GDM1 (cell line): ENCODE measurements at places on chromosomes 3 and 15.

GRCh38 chr15:67862750-67863441 is 23.1 kb upstream of the RNU6-1 start:
- DNase-seq: no peak

GRCh38 chr15:47244361-47244760 is 472.9 kb upstream of the SEMA6D start:
- DNase-seq: no peak

DNA sequence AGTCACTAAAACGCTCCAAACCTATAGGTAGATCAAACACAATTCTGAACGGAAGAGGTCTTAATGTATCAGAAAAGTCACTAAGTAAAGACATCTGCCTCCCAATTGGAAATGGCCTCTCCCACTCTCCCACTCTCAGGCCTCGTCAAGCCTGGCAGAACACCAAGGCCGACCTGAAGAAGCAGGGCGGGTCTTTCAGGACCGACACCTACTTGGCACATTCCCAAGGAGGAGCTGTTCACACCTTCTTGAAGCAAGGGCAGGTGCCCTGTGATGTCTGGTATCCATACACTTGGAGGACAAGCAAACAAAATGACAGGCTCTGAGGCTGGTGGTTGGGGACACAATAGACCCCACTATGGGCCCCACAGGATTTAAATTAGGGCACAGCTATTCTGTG is 30.0 kb downstream of the XXYLT1 start:
- no peak for DNase-seq

DNA sequence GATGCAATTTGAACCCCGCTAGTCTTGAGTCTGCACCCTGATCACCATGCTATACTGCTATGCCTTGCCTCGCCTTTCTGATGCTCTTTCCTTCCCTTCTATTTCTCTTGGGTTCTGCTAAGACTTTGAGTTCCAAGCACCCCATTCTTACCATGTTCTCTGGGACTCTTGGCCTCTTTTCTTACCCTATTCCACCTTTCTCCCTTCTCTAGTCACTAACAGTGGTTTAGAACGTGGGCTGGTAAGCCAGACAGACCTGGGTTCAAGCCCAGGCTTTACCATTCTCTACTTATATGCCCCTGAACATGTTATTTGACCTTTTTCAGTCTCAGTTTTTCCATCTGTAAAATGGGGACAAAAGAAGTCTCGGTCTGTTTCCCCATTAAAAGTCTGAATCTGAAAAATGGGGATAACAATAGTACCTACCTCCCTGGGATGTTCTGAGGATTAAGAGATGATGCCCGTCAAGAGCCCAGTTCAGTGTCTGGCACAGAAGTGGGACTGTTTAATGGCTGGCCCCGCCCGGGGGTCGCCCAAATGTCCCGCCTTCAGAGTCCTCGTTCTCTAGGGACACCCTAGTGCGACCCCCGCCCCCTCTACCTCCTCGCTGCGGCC is 376 bp downstream of the TADA3 start:
- no peak for DNase-seq

DNA sequence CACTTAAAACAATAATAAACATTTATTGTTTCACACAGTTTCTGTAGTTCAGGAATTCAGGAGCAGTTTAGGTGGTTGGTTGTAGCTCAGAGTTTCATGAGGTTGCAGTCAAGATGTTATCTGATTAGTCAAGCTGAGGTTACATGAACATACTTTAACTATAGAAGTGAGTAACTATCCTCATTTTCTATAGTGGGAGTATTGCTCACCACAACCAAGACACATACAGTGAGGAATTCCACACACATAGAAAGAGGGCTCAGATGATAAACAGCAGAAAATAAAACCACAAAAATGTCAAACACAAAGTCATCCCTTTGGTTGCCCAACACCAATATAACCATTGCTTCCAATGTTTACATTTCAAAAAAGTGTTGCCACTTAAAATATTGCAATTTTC is 13.6 kb downstream of the SCN11A start:
- no peak for DNase-seq

DNA sequence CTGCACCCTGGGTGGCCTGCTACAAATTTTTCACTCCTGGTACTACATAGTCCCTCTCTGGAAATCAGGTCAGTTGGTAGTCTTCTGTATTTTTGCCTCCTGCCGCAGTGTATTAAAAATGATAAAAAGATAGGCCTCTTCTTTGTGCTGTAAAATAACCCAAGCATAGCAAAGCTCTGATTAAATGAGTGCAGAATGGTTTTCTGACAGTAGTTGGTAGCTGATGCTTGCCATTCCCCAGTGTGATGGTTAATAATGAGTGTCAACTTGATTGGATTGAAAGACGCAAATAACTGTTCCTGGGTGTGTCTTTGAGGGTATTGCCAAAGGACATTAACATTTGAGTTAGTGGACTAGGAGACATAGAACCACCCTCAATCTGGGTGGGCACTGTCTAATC is 264.4 kb upstream of the ZNF717 start:
- no peak for DNase-seq

DNA sequence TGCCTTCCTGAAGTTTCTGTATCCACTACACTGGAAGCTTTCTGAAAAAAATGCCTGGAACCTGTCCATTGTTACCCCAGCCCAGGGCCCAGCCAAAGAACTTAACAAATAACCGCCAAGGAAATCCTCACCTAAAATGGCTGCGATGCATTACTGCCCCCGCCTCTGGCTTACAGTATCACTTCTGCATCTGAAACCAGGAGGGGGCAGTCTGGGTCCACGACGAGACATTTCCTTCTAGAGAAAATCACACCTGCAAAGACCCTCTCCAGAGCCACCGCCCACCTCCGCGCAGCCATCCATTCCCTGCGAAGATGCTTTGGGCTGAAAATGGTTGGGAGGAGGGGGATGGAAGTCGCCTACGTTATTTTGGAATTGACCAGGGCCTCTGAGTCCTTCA is 22.4 kb upstream of the CELF6 start:
- peak; percentile 24 for DNase-seq

- no peak for DNase-seq
These were observed 2.3 kb downstream of the VWA5B2 start for GRCh38 chr3:184231671-184232070.

DNA sequence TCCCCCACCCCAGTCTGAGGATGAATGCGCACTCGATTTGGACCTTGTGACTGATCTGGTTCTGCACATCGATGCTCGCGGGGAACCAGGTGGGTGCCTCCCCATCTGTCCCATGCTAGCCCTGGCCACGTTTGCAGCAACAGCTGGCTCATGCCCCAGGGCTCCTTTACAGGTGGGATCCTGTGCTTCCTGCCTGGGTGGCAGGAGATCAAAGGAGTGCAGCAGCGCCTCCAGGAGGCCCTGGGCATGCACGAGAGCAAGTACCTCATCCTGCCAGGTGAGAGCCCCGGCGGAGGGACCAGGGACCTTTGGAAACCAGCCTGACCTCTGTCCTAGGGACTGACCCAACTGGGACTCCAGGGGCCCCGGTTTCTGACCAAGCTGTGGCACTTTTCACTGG is 44.3 kb downstream of the DHX30 start:
- no peak for DNase-seq

GRCh38 chr3:185793381-185793780 is 31.5 kb downstream of the IGF2BP2 start:
- no peak for DNase-seq

GRCh38 chr3:49611719-49612118 is 57.4 kb downstream of the BSN start:
- DNase-seq: no peak

DNA sequence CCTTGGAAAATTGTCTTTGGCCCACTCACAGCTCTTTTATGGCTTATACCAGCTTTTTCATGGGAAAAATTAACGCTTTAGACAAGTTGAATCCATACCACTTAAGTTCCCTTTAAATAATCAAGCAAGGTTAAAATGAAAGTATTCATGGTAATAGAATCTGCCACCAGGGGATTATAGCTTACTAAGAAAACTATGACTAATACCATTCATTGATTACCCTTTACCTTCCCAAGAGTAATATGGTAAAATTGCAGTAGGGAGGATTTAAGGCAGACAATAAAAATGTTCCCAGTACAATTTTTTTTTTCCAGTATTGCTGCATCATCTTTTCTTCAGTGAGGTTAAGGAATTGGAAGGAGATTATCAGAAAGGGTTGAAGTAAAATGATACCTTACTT is 641.1 kb upstream of the NAALADL2 start:
- no peak for DNase-seq

- DNase-seq: no peak
These were observed 633.4 kb downstream of the EPHA3 start for GRCh38 chr3:89740881-89741177.

GRCh38 chr3:40340541-40341170 is 31.1 kb downstream of the EIF1B start:
- no peak for DNase-seq

- no peak for DNase-seq
These were observed 202.7 kb downstream of the ITPR1 start for GRCh38 chr3:4695846-4696245.

DNA sequence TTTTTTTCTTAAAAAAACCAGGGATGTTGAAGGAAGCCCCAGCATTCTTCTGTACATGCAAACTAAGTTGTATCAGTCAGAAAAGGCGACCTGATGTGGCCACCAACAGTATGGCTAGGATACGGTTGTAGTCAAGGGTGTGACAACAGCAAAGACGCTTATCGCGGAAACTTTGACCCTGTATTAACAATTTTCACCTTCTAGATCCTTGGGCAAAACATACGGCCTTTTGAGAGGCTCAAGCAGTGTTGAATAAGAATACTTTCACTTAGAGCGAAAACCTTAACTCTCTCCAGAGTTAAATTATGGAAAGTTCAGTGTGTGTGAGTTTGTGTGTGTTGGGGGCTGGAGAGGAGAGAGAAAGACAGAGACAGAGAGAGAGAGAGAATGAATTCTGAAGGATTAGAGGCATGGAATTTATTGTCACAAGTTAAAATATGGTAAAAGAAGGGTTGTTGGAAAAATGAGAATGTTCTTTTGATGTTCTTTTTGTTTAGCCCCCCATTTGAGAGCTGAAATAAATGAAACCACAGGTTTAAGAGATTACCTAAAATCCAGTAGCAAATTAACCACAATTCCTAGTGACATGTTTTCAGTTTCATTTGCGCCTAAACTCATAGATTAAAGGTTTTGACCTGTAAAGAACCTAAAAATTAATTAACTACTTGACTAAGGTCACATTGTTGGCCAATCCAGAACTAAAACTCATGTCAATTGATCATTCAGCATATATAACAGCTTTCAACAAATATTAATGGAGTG is 9.2 kb downstream of the ALCAM start:
- DNase-seq: no peak

DNA sequence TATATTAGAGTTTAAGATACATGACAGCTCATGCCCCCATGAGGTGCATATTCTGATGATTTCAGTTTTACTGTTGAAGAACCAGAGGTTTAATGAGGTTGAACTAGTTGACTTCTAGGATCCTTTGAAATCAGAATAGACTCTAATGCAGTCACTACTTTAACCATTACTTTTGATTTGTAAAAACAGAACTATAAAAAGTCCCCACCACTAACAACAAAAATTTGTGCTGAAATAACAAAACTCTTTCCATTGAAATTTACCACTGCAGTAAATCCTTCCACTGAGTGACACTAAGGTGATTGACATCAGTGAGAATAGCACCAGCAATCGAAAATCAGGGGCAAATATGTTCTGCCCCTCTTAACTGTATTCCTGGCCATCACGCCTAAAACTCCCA is 214.1 kb downstream of the SHQ1 start:
- no peak for DNase-seq

DNA sequence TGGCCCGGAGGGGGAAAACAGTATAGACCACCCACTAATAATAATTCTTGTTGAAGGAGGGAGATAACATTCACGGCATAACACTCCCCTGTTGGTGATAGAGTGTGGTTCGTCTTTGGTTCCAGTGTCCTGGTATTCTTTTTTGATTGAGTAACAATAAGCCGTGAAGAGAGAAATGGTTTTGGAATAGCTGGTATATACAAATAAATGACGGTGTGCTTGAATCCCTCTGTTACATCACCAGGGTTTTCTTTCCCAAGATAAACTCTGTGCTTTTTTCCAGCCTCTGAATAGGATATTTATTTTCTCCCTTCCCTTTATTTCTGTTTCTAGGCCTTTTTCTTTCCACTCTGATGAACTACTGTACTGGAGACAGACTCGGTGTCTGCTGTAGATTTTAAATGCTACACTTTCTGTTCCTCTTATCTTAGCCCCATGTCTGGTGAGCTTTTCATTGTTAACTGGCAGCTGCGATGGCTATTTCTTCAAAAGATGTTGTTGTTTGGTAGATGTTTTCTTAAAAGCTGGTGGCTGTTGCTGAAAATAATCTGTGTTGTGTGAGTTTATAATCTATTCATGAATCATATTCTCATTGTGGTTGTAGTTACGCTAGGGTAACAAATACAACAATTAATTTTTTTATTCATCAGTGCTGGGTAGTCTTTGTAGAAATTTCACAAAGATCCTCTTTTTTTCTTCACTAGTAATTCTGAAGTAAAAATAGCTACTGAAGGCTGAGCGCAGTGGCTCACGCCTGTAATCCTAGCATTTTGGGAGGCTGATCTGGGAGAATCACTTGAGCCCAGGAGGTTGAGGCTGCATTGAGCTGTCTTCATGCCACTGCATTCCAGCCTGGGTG is 15.5 kb upstream of the SCAANT1 start:
- no peak for DNase-seq

DNA sequence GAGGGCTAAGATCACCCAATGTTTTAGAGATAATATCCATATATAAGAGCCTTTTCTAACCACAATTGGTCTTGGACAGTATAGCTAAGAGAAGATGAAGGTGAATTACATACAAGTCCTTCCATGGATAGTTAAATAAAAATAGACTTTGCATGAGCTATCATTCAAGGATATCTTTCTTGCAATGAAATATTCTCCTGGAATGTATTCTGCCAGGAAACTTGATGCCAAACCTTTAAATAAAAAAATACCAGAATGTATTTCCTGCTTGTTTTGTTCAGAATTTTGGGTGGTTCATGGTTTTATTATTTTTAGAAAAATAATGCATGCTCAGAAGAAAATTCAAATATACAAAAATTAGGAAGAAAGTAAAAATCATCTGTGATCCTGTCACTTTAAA is 88.8 kb upstream of the PPIB start:
- DNase-seq: no peak

- DNase-seq: no peak
These were observed 108.1 kb upstream of the MELTF start for GRCh38 chr3:197137751-197138150.

DNA sequence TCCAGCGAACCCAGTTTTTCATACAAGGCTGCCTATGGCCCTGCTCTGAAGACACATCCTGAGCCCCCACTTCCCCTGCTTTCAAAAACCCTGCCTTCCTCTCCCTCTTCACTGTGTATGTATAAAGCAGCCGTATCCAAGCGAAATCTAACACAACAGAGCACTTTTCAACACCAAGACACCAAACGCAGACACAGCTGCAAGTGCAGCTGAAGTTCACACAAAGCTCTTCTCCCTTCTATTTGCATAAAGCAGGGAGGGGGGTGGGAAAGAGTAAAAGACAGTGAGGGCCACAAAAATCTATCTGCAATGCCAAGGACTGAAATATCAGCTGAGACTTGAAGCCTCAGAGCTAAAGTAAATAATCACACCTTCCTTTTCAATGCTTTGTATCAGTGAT is 35.1 kb upstream of the CSPG5 start:
- no peak for DNase-seq
